ENCODE measurements at places on chromosomes 6 and 20.

- no peak for DNase-seq
Measured at GRCh38 chr6:93069856-93070255, 349.5 kb downstream of the EPHA7 start.

GRCh38 chr6:12813321-12813720 lies 96.8 kb downstream of the PHACTR1 start:
- DNase-seq = no peak

DNA sequence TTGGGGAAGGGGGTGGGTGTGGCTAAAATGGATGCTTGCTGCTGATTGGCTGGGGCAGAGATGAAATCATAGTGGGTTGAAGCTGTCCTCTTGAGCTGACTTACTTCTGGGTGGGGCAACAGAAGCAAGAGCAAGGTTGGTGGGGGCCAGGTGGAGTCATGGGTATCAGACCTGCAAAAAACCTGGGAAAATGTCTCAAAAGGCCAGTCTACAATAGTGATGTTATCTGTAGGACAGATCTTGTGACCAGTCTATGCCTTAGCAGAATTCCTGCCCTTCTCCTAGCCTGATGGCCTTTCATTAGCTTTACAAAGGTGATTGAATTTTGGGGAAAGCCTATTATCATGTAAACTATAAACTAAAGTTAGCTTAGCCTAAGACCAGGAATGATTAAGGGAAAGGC lies 945.7 kb downstream of the KIF16B start:
- no peak for DNase-seq

GRCh38 chr6:106477146-106477545 lies 116.6 kb downstream of the CRYBG1 start:
- no peak for DNase-seq

DNA sequence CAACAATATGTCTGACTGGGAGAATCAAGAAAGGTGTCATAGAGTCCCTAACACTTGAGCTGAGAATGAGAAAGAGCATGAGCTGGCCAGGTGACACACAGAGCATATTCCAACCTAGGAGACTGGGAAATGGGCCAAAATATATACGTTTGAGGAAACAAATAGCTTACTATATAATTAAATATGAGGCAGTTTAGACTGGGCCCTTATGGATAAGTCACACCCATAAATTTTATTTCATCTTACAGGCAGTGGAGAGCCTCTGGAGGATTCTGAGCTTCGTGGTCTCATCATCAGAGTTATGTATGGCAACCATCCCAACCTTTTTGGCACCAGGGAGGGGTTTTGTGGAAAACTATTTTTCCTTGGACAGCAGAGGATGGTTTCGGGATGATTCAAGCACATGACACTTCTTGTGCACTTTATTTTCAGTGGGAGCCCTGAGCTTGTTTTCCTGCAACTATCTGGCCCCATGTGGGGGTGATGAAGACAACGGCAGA lies 12.9 kb upstream of the NQO2 start:
- DNase-seq = no peak

DNA sequence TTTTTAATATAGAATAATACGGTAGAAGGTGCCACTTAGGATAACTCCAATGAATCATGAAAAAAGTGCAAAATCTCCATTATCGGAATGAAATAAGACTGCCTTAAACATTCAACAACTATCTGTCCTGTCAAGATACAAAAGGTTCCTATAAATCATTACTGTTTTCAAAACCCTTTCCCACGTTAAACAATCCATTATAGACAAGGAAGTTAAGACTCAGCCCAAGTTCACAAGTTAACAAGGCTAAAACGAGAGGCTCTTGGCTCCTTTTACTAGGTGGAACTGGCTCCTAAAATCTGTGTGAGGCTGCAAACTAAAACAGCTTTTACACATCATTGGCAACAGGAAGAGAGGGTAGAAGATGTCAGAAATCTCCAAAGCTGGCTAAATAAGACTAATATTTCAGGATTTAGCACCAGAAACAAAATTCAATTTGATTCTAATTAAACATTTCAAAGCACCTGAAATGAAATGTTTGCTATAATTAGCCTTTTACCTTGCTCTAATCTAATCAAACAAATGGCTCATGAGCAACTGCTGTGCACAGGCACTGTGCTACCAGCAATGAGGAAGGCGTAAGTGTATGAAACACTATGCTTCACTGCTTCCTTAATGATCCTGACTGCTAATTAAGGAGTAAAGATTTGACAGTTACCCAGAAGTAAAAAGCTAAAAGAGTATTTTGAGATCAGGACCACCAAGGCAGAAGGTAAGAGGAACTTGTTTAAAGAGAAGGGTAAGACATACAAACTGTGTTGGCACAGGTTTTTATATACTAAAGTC lies 109.7 kb downstream of the DST start:
- no peak for DNase-seq

GRCh38 chr6:147467428-147467827 lies 41.1 kb upstream of the SAMD5 start:
- no peak for DNase-seq

DNA sequence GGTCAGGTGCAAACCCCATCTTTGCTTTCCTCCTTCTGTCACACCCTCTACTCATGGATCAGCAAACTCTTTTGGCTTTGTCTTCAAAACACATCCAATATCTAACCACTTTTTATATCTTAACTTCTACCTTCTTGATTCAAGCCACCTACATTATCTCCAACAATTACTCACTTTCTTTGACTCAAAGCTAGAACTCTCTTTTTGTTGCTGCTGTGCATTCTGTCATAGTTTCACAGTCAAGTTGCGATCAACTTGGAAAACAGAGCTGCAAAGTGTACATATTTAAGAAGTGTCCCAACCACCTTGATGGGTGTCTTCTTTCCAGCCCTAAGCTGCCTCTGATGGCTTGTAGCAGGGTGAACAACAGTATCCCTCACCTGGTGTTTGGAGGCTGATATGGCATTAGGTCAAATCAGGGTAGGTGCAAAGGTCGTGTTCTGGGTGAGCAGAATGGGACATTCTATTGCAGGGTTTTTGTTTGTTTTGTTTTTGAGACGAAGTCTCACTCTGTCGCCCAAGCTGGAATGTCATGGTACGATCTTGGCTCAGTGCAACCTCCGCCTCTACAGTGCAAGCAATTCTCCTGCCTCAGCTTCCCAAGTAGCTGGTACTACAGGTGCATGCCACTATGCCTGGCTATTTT lies 43.4 kb upstream of the RALGAPA2 start:
- no peak for DNase-seq

GRCh38 chr6:116101302-116101718 lies 657 bp downstream of the NT5DC1 start:
- no peak for DNase-seq

DNA sequence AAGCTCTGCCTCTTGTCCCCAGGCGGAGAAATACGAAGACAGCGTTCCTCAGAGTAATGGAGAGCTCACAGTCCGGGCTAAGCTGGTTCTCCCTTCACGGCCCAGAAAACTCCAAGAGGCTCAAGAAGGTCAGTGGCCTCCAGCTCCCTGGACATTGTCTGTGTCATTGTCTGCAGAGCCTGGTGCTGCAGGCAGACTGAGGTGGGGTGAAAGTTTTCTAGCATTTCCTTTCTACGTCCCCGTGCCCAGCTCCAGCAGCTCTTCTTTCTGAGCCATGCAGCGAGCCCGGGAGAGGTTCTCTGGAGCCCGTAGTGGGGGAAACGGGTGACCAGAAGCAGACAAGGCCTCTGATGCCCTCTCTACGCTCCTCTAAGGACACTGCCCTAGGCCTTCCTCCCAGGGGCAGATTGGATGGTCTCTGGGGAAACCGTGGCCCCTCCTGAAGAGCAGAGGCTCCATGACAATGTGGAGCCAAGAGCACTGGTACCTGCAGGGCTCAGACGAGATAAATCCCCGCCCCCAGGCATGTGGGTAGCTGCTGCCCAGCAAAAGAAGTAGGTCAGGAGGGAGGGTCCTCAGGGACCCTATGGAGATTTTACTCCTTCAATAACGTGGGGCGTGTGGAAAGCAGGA lies 58.4 kb downstream of the EZR start:
- DNase-seq = no peak

DNA sequence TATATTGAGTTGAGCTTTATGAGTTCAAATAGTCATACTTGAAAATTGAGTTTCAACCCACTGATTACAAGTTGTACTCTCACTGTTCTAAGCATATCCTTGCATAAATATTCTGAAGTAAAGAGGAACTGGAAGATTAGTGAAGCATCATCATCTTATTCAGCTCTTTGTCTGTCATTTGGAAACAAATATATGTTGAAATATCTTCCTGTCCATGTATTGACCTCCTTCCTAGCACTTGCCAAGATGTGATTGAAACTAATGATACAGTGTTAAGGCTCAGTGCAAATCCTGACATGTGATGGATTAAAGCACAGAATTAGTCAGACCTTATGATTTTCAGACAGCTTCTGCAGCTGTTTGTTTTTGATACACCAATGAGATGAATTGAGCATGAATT lies 434.3 kb downstream of the TBC1D32 start:
- no peak for DNase-seq

- no peak for DNase-seq
Measured at GRCh38 chr6:107533415-107534059, 43.6 kb downstream of the SOBP start.

- DNase-seq = no peak
Measured at GRCh38 chr20:49976542-49976941, 6.2 kb upstream of the SNAI1 start.

GRCh38 chr20:33828967-33829560 lies 17.9 kb downstream of the CHMP4B start:
- no peak for DNase-seq

DNA sequence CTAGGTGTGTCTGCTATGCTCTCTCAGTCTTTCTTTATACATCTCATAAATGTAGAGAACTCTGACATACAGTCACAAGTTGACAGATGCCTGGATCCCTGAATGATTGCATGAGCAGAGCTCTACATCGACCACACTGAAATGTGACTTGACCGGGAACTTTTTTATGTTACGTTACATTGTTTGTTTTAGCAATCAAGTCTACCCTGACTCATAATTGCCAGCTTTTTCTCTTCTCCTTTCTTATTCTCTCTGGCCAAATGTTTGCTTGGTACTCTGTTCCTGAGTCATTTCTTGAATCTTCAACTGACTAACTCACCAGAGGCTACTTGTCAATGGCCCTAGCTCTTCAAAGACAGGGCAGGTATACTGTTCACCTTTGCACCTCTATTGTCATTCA lies 213.6 kb upstream of the DTNBP1 start:
- DNase-seq = peak; percentile 14

DNA sequence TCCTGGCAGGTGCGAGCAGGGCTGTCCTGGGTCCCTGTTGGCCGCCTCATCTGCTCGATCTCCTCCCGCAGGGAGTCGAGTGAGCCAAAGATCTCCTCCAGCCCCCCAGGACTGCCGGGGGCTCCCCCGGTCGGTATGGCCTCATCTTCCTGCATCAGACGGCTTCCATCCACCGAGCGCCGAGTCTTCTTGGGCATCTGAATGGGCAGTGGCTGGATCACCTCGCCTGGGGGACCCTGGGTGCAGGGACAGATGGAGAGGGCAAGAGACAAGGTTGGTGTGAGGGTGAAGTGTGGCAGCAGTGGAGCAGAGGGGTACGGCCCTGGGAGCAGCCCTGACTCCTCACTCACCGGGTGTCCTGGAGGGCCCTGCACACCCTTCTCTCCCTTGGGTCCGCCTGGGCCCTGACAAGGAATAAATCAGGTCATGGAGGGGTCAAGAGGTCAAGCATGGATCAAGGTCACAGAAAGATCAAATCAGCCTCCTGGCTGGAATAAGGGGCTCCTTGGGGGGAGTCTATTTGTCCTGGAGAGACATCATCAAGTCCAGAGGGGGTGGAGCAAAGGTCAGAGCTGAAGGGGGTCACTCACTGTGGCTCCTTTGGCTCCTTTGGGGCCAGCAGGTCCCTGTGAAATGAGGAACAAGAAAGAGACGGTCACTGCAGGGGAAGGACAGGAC lies 26.5 kb downstream of the COL11A2 start:
- no peak for DNase-seq

- DNase-seq = no peak
Measured at GRCh38 chr6:38935051-38935450, 113.5 kb upstream of the GLP1R start.

GRCh38 chr20:12203981-12204380 lies 286.3 kb downstream of the BTBD3 start:
- DNase-seq = no peak

GRCh38 chr6:134413241-134413643 lies 95.3 kb upstream of the SGK1 start:
- DNase-seq = no peak

DNA sequence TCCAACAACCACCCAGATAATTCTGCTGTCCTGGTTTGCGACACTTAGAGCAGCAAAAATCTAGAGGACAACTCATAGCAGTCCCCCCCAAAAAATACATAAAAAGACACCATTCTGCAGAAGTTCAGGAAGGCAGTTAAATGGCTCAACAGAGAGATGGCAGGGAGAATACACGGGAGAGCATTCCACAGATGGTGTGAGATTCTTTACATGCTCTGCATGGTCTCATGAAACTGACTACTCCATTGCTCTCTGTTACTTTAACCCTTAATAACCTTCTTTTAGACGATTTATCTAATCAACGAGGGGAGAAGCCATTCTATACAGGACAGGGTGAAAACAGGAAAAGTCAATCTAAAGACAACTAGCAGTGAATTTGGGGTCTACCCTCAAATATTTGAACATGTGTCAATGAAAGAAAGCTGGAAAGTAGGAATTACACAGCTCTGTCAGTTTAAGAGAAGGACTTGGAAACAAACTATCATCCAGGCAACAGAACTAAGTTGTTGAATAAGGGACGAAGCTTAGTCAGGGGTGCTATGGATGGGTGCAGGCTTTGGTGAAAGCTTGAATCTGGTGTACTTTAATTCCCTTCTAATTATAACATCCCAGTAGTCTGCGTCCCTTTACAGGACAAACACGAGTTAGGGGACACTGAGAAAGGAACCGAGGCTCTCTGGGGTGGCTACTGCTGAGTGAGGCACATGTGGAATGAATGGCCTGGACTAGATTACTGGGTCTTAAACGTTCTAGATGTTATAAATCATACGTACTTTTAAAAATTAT lies 5.1 kb downstream of the PERP start:
- no peak for DNase-seq

DNA sequence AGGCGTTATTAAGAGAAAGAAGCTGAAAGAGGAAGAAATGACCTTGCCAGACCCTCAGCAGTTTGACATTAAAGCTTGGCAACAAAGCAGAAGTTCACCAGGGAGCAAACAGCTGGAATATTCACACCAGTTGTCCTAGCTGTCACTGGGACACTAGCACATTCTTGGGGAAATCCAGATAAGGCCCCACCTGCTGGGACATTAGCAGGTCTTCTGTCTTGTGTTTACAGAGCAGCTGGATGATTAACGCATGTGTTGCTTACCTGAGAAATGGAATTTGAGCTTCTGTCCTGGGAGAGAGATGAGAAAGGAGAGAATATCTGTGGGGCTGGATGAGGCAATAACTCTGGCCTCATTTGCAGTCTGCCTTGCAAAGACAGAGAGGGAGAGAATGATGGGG lies 137.6 kb upstream of the RIN2 start:
- no peak for DNase-seq

DNA sequence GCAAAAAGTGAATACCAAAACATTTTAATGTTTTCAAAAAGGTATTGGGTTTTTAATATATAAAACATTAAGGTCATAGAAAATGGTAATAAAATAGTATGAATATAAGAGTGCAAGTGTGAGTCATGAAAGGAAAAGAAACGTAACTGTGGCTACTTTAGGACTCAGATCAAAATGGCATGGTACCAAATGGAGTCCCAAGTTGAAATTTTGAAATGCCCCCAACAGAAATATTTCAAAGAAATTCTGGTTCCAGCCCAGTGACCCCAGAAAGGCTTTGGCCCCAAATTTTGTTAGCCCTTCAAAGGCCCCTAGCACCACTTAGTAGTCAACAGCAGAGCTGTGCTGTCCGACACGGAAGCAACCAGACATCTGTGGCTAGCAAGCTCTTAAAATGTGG lies 6.0 kb downstream of the COL12A1 start:
- DNase-seq = no peak
